Activated T-helper 1 cell treated with anti-CD3 and anti-CD28 coated beads, Interleukin-2, amount 50 U/mL, for 16 hours (primary cell): ENCODE measurements at places on chromosomes 16 and 17.

DNA sequence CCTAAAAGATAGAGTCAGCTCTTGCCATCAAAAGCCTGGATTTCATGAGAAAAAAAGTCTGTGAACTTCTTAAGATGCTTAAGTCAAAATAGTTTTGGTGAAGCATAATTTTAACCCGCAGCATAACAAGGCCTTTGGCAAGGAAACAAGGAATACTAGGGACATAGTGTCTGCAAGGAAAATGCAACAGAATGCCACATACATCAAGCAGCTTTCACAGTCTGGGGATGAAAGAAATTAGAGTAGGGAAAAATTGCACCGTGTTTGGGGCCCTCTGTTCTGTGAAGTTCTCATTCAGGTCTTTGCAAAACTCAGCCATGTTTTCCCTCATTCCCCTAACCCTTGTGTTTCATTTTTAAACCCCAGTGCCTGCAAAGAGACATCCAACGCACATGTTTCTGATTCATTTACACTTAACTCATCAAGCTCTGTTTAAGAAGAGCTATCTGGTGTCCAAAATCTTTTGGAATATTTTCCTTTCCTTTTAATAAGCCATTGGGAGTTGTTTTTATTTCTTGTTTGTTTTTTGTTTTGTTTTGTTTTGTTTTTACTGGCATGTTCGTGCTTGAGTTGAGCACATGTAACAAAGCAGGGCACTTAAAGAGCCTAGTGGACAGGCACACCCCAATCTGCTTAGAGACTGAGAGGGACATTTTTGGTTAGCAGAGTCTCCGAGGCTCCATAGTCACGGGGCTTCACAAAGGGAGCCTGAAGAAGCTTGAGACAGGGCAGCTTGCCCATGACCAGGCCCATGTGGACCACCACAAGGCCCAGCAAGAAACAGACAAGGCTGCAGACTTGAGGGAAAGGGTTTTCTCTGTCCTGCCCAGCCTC, 116.5 kb downstream of the ANKFN1 start:
- no peak for DNase-seq

- DNase-seq: no peak
Measured at GRCh38 chr17:8846768-8847211, 20.7 kb downstream of the PIK3R6 start.

GRCh38 chr17:39084558-39084957, 66.9 kb downstream of the PLXDC1 start:
- DNase-seq: no peak

GRCh38 chr16:61792194-61792909, 243.9 kb downstream of the CDH8 start:
- no peak for DNase-seq

DNA sequence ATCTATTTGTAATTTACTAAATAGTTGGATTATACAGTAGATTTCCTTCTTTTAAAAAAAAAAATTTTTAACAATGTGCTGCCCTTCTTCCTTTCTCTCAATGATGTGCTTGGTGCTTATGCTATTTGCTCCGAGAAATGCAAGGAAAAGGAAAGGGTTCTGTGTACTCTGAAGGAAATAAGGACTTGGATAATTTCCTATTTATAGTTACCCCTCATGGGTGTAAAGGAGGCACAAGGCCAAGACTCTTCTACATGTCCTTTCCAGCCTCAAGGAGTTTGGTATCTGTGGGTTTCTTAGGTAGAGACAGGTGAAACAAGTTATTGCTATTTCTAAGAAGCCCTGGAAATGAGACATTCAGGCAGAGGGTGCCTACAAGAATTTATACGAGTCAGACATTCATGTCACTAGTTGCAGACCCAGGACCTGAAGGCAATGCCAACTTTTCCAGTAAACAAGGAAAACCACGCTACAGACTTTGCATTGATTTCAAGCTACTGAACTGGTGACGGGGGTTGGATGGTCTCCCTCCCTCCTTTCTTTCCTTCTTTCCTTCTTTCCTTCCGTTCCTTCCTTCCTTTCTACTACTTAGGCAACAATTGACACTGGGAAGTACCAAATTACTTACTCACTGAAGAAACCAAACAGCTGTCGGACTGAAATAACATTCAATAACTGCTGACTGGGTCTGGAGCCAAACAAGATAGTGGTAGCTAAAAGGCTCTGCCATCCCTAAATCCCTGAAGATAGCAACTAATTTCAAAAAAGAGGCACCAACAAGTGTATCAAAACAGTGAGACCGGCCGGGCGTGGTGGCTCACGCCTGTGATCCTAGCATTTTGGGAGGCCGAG, 33.8 kb upstream of the GHDC start:
- DNase-seq: no peak

- no peak for DNase-seq
Measured at GRCh38 chr17:50110591-50111349, 15.6 kb downstream of the PDK2 start.

DNA sequence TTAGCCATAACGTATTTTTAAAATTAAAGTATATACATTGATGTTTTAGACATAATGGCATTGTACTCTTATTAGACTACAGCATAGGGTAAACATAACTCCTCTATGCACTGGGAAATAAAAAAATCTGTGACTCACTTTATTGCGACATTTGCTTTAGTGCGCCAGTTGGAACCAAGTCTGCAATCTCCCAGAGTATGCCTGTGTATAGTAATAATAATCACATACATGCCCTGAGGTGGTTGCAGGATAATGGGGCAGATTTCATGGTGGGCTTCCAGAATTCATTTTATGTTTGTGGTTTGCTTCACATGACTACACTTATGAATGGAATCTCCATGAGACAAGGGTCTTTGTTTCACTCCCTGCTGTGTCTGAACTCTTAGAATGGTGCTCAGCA, 66.9 kb upstream of the N4BP1 start:
- no peak for DNase-seq

GRCh38 chr17:29870836-29871465, 59.1 kb downstream of the SSH2 start:
- no peak for DNase-seq

DNA sequence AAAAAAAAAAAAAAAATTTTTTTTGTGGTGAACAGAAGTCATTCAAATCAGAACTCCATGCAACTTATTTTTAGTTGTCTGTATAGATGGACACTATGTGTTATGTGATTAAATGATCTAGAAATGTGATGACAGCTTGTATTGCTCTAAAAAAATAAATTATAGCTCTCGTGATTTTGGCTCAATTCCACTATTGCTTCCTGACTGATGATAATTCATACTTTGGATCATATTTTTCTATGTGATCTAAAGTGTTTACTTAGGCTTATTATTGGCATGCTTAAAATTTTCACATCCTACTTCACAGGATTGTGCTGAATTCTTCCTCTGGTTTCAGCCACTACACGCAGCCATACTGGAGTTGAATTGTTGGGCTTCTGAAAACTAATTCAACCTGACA, 76.8 kb downstream of the RPGRIP1L start:
- DNase-seq: no peak

DNA sequence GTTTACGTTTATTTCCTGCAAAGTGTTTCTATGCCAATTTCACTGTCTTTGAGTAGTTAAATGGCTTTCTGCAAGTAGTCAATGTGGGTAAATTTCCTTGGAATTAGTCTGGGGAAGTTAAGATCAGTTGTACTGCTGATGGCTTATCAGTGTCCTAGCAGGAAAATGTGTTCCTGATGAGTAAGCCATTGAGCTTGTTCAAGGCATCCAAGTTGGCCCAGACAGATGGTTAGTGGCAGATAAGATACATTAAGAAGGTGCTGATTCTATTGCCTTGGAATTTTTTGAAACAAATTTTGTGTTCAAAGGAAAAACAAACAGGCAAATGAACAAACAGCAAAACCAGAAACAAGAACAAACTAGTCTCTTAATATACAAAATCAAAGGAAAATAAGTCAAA, 258.4 kb downstream of the MAP2K6 start:
- DNase-seq: no peak

DNA sequence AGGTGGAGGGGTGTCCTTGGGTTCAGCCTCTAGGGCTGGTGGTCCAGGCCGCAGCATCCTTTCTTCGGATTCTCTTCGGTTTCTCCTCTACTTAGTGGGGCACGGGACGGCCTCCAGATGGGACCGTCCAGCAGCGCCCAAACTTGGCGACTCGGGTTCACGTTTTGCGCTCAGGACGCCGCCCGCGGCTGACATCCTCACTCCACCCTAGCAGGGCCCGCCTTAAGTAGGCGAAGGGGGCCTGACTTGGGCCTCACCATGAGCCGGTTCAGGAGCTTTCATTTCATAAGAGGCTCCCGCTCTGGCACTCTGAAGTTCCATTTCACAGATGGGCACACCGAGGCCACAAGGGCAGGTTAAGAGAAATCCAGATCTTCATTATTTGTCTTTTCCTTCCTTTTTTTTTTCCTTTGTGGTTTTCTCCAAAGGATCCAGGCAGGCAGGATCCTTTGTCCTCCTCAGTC, 141.2 kb downstream of the SEC14L1 start:
- no peak for DNase-seq

- no peak for DNase-seq
Measured at GRCh38 chr16:24976971-24977677, 38.0 kb downstream of the ARHGAP17 start.

DNA sequence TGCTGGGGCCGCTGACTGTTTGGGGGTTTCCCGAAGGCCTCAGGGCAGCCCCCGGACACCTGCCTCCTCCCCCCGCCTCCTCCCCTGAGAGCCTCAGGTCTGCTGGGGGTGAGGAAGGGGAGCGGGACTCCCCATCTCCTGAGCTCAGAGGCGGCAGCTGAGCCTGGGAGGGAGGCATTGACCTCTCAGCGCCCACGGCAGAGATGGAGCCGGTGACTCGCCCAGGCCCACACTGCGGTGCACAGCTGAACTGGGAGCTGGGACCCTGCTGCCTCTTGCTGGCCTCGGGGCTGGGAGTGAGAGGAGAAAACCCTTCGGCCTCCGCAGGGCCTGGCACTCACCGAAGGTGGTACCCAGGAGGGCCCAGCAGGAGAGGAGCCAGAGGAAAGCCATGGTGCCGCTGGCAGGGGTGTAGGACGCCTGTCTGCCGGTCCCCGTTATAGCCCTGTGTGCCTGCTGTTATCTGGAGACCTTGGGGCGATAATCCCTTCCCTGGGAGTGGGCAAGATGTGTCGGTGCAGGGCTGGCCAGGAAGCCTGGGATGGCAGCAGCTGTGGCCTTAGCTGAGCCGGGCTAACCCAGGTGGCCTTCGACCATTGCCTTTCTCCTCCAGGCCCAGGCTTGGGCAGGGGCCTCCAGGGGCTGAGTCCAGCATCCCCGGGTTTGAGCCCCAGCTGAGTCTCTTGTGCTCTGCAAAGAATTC, at the start of gene CTRB2:
Gene CTRB2, minus strand, starts transcription at position 413 of the 703 bp plus-strand sequence. Its CDS starts 20 bp downstream, at position 393.
- no peak for DNase-seq

DNA sequence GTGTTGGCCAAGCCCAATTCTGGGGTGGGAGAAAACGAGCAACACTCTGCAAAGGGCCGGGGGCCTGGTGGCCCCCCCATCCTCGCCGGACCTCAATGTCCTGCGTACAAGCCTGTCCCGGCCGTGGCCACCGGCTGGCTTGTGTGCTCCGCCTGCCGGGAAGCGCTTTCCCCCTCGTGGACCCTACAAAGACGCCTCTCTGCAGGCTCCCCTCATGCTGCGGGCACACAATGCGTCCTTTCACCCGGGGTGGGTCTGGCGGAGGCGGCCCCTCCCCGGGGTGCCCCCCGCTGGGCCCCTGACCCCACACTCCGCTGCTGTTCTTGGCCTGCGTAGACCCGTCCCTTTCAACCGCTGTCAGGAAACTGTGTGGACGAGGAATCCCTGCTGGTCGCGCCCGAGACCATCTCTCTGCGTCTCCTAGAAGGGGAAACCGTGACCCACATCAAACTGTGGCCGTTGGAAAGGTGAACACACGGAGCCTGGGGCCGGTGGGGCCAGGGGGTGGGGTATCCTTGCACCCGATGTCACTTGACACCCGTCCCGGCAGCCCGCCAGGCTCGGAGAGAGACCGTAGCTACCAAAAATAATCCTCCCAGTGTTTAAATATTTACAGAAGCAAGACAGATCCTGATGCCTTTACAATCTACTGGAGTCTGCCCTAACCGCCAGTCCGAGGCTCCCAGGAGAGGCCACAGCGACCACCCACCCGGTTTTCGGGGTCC, 43.6 kb downstream of the TBC1D16 start:
- DNase-seq: no peak

DNA sequence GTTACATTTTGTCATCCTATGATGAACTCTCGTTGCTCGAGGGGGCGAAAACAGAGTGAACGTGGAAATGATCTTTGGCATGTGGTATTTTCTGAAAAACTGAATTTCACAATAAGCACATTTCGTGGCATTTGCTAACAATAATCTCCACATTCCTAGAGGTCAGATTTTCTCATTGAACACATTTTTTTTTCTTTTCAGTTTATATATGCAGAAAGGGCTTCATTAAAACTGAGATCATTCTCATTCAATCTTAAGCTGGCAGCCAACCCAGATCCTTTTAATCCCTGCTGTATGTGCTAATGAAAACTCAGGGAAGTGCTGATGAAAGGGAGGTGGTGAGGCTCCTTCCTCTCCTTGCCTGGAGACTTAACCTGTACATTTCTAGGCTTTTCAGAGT, 52.6 kb downstream of the PRKCA start:
- DNase-seq: no peak

DNA sequence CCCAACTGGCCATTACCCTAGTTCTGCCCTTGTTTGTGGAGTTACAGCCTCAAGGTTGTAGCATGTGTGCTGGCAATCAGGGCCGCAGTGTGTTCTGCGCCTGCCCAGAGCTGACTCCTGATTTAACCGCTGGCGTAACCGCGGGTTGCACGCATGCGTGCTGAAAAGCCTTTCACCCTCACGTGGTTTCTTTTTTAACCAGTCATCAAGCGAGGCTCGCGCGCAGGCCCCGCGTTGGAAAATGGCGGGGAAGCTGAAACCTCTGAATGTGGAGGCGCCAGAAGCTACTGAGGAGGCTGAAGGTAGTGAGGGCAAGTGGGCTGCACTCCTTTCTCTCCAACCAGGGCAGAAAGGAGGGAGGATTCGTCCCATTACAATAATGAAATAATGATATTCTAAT, at the start of gene SYCE1L:
Gene SYCE1L, plus strand, starts transcription at position 198 of the 400 bp plus-strand sequence. Its CDS starts 44 bp downstream, at position 242.
- DNase-seq: no peak

DNA sequence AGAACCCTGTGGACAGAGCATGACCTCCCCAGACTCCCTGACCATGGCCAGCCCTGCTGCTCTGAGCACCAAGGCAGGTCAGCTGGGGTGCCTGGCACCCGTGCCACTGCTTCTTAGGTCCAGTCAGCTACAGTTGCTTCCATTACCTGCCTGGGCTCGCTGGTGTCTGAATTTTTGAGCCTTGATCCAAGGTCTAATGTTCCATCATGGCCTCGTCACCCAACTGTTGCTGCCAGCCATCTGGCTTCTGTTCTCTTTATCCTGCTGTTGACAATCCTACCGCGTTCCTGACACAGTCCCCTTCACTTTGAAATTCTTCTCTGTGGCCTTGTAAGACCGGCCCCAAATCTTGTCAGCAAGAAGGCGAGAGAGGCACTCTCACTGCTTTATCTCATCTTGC, 16.7 kb downstream of the GLYR1 start:
- no peak for DNase-seq

DNA sequence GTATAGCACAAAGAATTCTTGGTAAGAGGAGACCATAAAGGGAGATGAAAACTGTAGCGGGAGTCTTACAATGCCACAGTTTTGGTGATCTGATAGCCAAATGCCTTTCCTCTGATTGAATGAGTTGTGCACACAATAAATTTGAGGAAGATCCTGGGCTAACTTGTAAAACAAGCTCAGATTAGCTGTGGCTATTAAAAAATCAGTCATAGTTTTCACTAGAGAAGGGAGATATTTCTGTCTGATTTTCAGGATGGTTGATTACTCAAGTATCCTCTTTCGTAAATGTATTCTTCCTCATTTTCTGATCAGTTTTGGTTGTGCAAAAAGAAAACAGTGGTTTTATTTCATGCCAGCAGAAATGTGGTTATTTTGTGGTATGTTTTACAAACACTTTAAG, 9.1 kb upstream of the METTL9 start:
- DNase-seq: no peak

- DNase-seq: peak; percentile 5
Measured at GRCh38 chr17:30476726-30477082, 504 bp upstream of the GOSR1 start.

- DNase-seq: no peak
Measured at GRCh38 chr16:53282975-53283946, 151.0 kb upstream of the RBL2 start.
